Activated gamma-delta T cell treated with Interleukin-2 at 50 U/mL for 16 hours (primary cell): ENCODE measurements at places on chromosomes 6 and 20.

DNA sequence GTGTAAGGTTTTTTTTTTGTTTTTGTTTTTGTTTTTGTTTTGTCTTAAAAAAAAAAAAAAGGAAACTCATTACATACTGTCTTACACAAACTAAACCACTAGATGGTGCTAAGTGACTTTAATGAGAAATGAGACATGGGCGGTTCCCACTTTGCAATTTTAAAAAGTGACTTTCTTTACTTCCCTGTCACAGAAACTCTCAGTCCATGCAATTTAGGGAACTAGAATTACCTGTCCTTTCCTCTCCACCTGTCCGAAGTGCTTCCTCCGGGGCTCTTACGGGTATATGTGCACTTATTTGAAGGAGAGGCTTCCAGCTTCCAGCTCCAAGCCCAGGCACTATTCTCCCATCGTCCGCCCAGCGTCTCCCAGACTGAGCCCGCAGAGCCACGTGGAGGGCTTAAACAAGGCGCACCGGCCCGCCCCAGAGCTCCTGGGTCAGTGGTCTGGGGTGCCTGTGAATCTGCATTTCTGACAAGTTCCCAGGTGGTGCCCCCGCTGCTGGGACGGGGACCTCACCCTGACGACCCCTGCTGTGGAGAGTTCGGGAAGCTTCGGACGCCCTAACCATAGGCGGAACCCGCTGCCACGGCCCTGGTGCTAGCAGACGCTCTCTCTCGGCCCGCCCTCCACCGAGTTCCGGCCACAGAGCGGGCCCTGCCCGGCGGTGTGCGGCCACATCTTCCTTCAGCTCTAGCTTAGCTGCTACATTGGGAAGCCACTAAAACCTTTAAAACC, 26.1 kb downstream of the BFSP1 start:
- peak; percentile 46 for DNase-seq

DNA sequence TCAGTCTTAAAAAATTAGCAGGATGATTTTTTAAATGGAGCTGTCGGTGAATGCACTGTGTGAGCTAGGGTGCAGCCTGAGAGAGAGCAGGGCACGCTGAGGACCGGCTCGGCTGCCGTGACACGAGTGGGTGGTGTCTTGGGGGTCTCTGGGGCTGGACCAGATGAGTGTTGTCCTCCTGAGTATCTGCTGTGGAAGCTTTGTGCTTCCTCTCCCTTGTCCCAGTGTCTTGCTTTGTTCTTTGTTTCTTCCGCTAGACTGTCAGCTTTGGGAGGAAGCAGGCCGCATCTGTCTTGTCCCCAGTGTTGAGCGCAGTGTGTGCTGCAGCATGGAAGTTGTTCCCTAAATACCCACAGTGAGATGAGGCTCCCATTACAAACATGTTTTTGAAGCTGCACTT, 89.4 kb downstream of the RTN4IP1 start:
- DNase-seq: no peak

DNA sequence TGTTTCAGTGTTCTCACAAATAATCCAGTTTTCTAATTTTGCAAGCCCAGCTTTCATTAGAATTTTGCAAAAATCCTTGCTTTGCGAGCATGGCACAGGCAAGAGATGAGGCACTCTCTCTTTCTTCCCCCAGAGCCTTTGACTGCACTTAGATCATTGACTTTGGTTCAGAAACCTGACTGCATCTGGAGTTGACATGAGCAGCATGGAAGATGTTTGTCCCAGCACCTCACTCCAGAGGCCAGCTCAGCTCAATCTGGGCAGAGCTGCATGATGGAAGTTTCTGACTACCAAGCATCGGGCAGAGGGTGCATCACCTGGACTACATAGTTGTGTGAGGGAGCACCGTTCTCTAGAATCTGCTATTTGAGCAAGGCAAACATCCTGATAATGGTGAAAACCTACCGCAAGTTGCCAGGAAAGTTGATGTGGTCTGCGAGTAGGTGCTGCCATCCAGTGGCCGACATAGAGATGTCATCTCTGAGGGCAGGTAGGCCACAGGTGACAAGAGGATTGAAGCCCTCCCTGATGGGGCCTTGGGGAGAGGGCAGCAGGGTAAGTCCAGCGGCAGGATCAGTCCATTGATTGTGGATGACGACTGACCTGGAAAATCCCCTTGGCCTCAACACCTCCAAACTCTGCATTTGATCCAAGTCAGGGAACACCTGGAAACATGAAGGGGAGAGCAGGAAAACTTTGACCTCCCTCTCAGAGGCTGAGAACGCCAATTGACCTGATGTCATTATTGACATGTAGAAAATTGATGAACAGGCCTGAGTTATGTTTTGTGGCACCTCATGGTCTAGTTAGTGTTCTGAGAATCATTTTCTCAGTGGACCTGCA, 3.8 kb upstream of the LPA start:
- DNase-seq: no peak

- no peak for DNase-seq
Measured at GRCh38 chr20:40563296-40563950, 125.6 kb downstream of the MAFB start.

GRCh38 chr6:18990059-18990978, 603.2 kb downstream of the RNF144B start:
- DNase-seq: no peak
